ENCODE measurements at places on chromosomes 4 and X.

DNA sequence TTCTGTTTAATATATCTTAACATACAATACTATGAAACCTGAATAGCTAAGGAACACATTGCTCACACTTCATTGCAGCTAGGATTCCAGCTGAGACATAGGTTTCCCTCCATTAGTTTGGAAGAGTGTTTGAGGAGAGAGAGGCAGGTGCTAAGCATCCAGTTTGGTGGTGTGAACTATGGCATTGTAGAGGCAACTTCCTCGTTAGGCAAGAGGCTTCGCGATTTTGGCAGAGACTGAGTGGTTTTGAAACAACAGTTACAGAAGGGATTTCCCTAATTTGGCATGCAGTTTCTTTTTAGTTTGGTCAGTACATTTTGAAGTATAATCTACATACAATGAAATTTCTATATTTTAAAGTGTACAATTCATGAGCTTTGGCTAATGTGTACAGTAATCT is 117.1 kb upstream of the BMP3 start:
- DNase-seq, result no peak

DNA sequence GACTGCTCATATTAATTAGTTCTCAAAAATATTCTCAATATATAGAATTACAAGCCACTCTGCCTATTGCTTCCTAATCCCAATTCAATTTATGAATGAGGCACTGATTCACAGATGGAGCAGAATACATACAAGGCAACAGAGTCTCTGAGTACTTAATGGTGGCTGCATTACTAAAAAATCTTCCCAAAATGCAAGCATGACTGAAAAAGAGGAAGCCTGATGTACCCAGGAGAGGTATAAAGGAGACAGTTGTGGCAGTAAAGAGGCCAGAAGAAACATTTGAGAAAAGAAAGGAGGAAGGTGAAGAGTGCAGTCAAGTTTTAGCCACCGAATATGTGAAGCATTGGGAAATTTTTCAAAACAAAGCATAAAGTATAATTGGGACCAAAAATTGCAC is 163.2 kb upstream of the INTU start:
- DNase-seq, result no peak

DNA sequence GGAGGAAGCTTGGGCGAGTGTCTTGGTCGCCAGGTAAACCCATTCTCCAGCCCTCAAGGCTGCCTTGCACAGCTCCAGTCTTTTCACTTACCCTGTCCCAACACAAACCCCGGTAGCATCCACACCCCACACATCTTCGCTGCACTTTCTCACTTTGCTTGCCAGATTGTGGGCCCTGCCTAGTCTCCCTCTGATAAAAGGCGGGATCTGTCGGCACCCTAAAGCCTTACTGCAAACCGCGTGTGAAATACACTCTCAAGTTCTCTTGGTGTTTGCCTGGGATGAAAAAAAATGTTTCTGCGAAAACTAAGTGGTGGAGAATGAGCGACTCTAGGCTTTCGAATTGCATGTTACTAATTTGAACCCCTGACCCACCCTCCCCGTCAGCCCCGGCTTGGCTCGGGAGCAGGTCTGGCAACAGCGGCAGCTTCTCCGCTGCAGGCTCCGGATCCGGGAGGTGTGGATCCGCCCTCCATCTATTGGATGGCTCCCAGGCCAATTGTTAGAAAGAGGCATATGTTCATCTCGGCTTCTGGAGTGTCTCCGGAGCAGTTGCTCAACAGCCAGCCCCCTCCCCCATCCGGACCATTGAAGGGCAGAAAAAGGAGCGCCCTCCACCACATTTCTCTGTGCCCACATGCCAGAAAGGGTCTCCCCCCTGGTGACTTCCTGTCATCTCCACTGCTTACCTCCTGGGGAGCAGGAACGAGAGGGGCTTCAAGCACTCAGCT is 3.0 kb upstream of the CITED1 start:
- peak; percentile 42 for DNase-seq

DNA sequence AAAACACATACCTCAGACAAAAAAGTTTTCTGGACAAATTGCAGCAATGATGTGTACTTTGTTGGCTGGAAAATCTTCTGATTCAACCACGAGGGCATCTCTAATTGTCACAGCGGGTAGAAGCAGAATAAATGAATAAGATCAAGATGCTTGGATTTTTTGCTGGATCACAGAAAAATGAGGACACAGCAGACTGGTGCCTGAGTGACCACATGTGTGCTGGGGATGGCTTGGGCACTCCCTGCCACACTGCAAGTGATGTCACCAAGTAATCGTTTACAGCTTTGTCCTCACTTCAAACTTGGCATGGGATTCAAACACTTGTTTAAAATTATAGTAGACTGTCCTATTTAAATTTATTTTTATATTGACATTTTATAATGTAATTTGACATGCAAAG is 557.0 kb downstream of the SPRY1 start:
- no peak for DNase-seq

- no peak for DNase-seq
Observed at GRCh38 chrX:72662020-72662747, 51.9 kb downstream of the PHKA1 start.

GRCh38 chr4:61532336-61533000 is 332.3 kb downstream of the ADGRL3 start:
- no peak for DNase-seq

DNA sequence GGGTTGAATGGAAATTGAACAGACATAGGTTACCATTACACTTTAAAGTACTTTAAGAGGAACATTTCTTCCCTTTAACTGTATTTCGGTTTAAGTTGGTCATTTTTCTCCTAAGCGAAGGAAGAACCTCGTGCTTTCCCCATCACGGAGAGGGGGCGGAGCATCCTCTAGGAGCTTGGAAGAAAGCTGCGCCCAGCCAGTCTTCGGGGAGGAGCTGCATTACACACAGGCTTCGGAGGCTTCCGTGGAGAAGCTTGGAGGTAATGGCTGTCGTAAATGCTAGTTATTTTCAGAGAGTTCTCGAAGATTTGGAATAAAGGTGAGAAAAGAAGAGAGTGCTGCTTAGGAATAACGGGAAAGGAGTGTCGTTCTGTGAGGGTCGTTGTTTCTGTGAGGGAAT is at the start of gene PWWP3B:
TSS of gene PWWP3B (plus strand) at position 199 of the 400 bp plus-strand sequence. CDS start 37,128 bp downstream, outside the sequence.
- DNase-seq, result no peak
